Activated T-cell treated with anti-CD3 and anti-CD28 coated beads for 1 hour (primary cell): ENCODE measurements at places on chromosomes 2 and 18.

DNA sequence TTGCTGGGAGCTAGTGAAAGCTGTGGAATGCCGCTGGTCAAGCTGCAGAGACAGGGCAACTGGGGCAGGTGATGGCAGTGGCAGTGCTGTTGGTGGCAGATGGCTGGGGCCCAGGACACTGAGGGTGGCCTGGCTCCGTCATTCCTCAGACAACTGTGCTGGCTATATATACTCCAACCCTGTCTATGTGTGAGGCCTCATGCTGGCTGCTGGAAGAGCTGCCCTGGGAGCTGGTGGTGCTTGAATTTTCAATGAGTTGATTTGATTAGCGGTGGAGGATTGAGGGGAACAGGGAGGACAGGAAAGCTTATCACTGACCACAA, 66.5 kb upstream of the TMEM200C start:
- no peak for DNase-seq

DNA sequence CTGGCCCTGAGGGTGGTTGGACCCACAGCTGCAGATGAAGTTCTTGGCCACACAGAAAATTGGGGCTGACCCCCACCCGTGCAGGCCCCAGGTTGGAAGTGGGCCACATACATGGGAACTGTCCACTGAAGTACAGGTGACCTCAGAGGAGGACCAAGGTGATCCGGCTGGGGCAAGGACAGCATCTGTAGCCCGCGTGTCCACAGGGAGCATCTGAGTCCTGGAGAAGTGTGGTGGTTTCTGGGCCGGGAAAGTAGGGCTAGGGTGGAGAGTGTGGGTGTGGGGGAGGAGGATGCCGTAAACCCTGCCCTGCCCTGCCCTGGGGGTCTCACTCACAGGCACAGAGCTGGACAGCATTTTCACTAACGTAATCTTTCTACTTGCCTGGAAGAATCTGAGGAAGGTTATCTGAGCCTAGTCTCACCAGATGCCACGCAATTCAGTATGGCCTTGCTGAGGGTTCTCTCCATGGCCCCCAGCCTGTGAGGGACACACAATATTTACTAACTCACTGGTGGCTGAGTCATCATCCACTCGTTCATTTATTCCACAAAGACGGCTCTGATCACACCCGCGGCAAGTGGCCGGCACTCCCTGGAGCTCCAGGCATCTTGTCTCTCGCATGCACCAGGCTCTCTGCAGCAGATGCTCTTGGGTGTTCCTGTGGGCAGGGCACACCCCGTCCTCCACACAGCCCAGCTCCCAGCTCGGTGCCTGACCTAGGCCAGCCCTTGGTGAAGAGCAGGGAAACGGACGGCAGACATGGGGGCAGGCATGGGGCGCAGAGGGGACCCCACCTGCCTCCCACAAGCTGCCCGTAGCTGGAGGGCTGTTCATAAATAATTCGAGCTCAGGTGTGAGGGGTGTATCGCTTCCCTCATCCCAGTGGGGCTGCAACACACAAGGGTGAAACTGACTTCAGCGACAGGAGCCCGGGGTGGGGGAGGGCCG, 51.2 kb downstream of the INHBB start:
- DNase-seq, result no peak

- no peak for DNase-seq
These were observed 1186.8 kb upstream of the CELF4 start for GRCh38 chr18:38752430-38752829.

GRCh38 chr2:199818026-199818425, 33.0 kb downstream of the FTCDNL1 start:
- DNase-seq, result no peak

- DNase-seq, result no peak
These were observed 21.4 kb upstream of the SH3BP4 start for GRCh38 chr2:234930397-234930796.

- DNase-seq, result no peak
These were observed 34.0 kb upstream of the STRN start for GRCh38 chr2:37000318-37000717.

GRCh38 chr2:59532808-59533207, 1020.6 kb downstream of the BCL11A start:
- DNase-seq, result no peak

DNA sequence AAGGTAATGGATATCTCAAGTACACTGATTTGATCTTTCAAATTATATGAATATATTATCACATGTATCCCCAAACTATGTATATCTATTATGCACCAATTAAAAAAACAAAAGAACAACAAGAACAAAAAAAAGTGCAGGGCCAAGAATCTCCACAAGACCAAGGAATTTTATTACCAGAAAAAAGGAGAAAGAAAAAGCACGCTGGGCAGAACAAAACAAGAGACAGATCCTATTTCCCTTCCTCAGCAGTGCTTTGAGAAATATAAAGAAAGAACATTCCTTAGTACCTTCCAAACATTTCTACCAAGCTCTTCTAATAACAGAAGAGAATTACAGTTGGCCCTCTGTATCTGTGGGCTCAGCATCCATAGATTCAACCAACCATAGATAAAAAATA, 144.7 kb upstream of the CREB1 start:
- no peak for DNase-seq

GRCh38 chr2:46493971-46494250, 14.5 kb downstream of the TMEM247 start:
- DNase-seq, result no peak

DNA sequence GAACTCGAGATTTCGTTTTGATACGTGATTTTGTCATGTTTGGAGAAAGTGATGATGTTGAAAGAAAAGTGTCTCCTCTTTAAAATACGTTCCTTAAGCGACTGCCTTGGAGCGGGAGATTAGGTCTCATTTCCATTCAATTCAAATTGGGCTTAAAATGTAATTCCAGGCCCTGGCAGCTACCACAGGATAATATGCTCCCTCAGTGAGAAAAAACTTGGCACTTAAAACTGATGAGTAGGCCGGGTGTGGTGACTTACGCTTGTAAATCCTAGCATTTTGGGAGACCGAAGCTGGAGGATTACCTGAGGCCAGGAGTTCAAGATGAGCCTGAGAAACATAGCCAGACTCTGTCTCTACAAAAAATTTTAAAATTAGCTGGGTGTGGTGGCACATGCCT, 146.3 kb upstream of the L3MBTL4 start:
- no peak for DNase-seq

DNA sequence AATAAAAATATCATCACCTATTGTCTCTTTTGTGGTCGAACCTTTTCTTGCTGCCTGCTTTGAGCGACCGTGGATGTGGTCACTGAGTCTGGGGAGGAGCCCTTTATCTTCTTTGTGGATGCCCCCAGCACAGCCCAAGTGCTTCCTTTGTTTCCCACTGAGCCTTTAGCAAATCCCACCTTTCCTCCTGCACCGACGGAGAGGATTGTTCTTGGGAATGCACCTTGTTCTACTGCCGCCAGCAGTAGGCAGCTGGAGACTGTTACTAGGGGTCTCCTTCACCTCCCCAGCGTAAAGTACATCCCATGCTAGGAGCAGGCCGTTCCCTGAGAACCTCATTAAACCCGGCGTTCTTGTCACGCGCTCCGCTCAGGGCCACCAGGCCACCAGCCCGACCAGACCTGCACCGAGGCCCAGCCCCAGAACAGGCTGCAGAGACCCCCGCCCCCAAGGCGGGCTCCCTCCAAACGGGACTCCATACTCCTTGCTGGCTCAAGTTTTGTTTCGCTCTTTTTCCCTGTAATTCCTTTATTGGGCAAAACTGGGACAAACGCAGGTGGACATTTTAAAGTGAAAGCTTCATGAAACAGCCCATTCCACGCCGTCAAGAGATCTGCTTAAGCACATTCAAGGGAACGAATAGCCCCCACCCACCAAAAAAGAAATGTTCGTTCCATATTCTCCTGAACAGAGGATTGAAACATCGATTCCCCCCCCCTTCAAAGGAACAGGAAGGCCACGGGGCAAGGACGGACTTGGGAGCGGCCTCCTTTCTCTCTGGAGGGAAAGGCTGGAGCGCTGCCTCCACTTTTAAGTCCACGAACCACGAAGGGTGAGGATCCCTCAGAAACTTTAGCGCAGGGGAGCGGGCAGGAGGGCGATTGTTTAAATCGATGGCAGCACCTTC, 1.1 kb upstream of the MAT2A start:
- DNase-seq, result no peak

DNA sequence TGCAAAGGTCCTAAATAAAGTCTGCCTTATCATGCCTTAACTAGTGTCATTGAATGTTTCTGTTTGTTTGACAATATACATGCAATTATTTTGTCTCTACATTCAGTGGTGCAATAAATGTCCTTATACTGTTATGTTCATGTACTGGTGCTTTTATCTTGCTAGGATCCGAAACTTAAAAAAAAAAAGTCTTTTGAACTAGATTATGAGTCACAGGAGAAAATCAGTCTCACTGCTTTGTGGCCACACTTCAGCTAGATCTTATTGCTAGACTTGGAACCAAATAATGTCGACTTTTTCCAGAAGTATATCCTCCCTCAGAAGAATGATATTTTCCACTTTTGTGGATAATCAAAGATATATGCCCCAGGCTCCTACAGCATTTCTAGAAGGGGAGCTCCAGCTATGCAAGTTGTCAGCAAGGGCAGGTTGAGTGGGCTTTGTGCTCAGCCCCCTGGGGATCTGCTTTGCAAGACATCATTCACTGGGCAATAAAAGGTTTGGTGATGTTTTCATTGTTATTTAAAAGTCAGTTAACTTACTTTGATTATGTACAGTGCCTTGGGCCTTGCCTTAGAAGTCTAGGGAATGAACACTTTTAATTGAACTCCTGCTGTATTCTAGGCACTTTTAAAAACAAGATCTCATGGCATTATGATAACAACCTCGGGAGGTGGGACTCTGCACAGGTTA, 157.1 kb upstream of the LRRTM1 start:
- DNase-seq, result no peak

DNA sequence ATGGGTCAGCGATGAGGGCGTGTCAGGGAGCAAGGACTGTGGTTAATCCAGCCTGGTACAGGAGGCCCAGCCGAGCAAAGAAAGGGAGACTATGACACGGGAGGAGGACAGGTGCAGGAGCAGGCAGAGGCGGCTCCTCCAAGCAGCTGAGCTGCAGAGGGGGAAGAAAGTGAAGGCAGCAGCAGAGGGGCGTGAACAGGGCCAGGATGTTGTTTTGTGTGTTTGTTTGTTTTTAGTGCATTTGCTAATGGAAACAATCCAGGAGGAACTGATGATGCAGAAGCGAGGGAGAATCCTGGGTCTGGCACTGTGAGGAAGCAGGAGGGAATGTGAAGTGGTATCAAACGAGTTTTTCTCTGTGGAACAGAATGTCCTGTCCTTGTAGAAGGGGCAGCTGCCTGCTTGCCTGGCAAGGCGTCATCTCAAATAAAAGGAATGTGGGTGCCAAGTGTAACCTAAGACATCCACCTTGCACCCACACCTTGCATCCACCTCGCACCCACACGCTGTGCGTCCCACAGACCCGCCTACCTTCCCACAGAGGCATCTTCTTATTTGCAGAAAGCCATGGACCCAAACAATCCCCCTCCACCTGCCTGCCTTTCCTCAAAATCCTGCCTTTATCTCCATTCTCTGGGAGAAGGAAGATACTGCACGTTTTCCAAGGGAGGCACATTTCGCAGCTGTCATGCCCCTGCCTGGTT, 134.8 kb downstream of the SH3BP4 start:
- no peak for DNase-seq

GRCh38 chr2:216426166-216426777, 14.0 kb downstream of the SMARCAL1 start:
- DNase-seq, result no peak

DNA sequence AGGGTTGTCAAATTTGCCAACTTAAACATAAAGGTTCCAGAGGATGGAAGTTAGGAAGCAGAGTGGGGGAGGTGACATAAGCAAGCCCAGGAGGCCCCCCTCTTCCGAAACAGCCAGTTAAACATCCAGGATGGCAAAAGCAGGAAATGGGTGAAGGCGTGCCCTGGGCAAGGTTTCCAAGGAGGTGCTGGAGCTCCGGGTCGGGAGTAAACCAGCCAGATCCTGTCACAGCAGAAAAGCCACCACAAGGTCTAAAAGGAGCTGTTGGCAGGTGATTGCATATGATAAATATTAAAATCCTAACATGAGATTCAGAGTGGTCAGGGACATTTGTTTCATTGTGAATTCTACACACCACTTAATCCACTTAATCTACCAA, 572.2 kb upstream of the SALL3 start:
- DNase-seq, result no peak

DNA sequence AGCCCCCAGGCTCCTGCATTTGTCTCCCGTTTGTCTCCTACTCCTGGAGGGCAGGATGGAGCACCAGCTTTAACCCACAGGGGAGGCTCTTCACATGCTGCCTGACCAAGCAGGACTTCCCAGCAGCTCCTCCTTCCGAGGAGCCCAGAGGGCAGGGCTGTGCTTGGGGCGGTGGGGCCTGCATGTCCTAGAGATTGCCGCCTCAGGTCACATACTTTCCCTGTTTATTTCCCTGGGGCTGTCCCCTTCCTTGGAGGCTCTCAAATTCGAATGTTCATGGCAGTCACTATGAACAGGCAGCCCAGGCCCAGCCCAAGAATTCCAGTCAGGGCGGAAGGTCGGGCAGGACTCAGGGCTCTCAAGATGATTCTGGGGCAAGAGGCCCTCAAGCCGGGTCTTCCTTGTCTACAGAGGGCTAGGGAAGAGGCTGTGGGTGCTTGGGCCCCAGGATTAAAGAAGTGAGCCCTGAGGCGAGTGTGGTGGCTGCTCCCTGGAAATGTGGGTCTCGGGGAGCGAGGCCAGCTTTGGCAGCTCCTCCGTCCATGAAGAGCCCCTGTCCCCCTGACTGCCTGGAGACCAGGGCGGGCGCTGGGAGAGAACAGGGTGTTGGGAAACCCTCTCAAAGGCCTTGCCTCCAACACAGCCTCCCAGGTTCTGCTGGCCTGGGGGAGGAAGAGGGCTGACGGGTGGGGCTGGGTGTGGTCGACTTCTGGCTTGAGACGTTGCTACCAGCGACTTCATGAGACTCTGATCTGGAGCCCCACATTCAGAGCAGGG, 48.9 kb upstream of the HPCAL1 start:
- no peak for DNase-seq

- no peak for DNase-seq
These were observed 472.1 kb downstream of the CDH2 start for GRCh38 chr18:27704736-27705361.

DNA sequence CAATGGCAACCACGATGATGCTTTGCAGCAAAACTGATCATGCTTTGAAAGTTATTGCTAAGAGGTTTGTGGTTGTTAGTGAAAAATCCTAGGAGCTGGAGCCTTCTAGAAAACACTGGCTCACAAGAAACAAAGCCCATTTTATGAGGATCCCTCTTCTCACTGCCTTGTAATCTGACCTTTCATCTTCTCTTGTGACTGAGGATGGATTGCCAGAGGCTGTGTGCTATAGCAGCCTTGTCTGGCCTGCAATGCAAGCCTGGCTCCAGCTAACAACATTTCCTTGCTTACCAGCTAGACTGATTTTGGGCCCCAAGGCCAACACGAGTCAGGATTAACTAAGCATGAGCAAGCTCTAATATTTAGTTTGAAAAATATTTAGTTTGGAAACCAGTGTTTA, 13.1 kb downstream of the PIEZO2 start:
- DNase-seq, result no peak
